ENCODE measurements at places on chromosomes 12 and 14.

- no peak for DNase-seq
These were observed 3.2 kb downstream of the SERPINA9 start for GRCh38 chr14:94472842-94473241.

- no peak for DNase-seq
These were observed 112.7 kb downstream of the IPO8 start for GRCh38 chr12:30582943-30583342.

GRCh38 chr12:102629262-102629888, 149.0 kb upstream of the IGF1 start:
- DNase-seq, result no peak

GRCh38 chr12:4274396-4275015, 944 bp downstream of the CCND2 start:
- DNase-seq, result peak; percentile 61

- no peak for DNase-seq
These were observed 2.4 kb downstream of the SINHCAF start for GRCh38 chr12:31323391-31324115.

GRCh38 chr14:79834868-79835267, 376.4 kb downstream of the DIO2 start:
- DNase-seq, result no peak

- DNase-seq, result no peak
These were observed 42.1 kb upstream of the MEG3 start for GRCh38 chr14:100783630-100784370.

GRCh38 chr12:5213336-5213735, 169.7 kb downstream of the KCNA5 start:
- no peak for DNase-seq

DNA sequence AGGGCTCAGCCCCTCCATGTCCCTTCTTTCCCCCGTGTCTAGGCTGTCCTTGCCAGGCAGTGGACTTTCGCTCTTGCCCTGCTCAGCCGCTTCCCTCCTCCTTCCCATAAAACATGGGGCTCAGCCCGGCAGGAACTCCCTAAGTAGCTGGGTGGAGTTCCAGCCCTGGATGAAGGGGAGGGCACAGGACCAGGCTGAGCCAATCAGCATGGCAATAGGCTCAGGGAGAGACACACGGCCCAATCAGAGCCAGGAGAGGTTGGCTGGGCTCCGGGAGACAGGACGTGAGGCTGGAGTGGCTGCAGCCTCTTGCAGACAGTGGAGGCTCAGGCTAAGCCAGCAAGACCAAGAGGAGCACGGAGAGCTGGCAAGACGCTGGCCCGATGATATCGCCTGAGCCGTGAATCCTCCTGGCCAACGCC, 54.3 kb downstream of the GALNT9 start:
- no peak for DNase-seq

- DNase-seq, result peak; percentile 68
These were observed 50.8 kb upstream of the ZFP36L1 start for GRCh38 chr14:68843471-68844209.

- DNase-seq, result no peak
These were observed 62.6 kb downstream of the CCDC92 start for GRCh38 chr12:123910057-123910456.

DNA sequence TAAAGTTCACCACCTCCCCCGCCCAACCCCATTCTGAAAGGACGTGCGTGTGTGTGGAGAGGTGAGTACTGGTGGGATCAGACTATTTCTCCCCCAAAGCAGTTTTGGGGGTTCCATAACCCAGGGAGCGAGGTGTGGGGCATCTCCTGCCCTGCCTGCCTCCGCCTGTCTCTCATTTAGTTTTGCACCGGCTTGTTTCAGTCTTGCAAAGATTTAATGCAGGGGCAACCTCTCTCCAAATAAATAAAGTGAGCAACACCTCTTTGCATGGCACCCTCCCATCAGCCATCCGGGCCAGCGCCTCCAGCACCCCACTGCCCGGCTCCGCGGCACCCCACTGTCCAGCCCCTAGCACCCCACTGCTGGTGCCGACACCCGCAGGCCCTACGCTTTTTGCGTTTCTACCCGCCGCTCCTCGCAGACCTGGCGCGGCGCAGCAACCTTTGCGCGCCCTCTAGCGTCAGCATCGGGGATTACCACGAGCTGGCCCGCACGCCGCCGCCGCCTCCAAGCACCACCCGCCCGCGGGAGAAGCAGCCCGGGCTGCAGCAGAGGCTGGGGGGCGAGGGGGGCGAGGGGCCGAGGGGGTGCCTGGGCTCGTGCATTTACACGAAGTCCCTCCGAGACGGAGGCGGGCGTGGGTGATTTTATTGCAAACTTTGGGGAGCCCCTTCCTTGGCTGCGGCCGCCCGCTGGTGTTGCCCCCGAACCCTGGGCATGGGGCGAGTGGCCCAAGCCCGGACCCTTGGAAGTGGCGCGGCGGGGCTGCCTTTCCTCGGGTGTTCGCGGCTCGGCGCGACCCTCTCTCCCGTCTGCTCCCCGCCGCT, 55.8 kb upstream of the VRK1 start:
- peak; percentile 88 for DNase-seq

DNA sequence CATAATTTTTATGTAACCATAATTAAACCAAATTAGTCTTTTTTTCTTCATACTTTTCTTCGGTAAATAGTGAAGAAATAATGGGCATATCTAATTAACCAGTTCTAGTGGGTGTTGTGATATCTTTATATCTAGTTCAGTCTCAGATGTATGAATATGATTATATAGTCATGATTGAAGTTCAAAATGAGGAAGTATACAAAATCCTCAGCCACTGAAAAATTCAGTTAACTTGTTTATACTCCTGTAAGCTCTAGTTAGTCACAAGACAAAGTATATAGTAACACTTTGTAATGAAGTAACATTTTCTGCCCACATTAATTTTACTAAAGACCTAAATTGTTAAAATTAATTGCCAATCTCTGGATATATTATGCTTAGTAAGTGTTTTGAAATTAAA, 46.5 kb downstream of the CAND1 start:
- no peak for DNase-seq

GRCh38 chr12:72901685-72902084, 629.5 kb downstream of the TRHDE start:
- no peak for DNase-seq

DNA sequence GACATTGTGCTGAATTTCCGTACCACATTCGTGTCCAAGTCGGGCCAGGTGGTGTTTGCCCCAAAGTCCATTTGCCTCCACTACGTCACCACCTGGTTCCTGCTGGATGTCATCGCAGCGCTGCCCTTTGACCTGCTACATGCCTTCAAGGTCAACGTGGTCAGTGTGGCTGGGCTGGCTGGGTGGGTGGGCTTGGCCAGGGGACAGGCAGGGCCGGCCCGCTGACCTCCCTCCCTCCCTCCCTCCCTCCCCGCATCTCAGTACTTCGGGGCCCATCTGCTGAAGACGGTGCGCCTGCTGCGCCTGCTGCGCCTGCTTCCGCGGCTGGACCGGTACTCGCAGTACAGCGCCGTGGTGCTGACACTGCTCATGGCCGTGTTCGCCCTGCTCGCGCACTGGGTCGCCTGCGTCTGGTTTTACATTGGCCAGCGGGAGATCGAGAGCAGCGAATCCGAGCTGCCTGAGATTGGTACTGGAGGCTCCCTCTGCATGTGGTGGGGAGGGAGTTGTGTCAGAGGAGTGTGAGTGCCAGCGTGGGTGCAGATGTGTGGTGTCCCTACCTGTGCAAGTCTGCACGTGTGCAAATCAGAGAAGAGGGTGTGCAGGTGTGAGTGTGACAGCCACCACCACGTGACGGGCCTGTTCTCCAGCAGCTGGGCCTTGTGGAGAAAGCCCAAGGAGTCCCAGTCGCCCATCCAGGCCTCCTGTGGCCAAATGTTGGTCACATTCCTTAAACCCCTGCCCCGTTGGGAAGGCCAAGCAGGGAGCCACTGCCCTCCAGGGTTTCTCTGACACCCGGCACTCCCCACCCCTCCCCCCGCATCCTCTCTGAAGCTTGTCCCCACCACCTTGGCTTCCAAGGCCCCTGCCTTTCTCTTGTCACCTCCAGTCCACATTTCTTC, 5.3 kb downstream of the KCNH3 start:
- DNase-seq, result no peak

DNA sequence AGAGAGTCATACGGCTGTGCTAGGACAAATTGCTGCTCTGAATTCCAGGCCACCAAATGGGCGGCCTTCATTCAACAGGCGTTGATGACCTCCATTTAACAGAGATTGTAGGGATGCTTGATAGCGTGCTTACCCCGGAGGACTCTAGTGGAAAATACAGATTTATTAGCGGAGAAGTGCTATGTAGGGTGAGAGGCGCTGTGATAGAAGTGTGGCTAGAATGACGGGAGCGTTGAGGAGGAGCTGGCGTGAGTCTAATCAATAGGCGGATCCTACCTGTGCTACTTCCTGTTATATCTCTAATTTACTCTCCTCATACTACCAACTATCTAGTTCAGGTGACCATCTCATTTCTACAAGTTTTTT, 668 bp downstream of the MRPS35 start:
- DNase-seq, result no peak

GRCh38 chr14:105993814-105994213, 467.4 kb downstream of the TMEM121 start:
- no peak for DNase-seq

DNA sequence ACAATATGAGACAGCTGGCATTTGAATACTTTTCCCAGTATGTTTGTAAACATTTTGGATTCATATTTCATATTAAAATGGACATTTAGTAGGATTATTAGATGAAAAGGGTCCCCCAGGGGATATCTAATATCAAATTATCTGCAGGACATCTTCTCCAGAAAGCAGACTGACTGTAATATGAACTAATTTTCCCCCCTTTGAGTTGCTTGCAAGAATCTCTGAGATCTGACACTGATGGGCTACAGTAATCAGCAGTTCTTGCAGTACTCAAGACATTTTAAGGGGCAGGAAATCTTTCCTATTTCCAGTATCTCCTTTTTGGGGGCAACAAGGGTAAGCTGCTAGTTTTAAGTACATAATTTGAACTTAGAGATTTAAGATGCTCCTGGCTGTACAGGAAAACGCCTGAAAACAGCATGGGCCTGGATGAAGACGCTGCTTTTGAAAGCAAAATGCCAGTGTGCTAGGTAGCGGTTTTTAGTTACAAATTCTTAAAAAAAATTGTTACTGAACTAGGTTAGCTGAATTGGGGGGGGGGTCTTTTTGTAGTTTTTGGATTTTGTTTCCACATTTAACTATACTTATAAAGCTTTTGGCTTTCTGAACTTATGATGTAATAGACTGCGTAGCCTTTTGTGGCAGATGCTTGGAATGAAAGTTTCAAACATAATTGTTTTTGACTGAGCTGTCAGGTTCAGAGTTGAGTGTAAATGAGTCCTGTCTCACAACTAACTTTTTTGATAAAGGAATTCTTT, 2.2 kb downstream of the FRMD6 start:
- peak; percentile 24 for DNase-seq
